AG04449 (cell line): ENCODE measurements at places on chromosomes 4 and X.

- DNase-seq = no peak
Observed at GRCh38 chr4:150540959-150541360, 41.0 kb upstream of the MAB21L2 start.

- DNase-seq = no peak
Observed at GRCh38 chr4:180792541-180792940, 1450.7 kb upstream of the TENM3 start.

DNA sequence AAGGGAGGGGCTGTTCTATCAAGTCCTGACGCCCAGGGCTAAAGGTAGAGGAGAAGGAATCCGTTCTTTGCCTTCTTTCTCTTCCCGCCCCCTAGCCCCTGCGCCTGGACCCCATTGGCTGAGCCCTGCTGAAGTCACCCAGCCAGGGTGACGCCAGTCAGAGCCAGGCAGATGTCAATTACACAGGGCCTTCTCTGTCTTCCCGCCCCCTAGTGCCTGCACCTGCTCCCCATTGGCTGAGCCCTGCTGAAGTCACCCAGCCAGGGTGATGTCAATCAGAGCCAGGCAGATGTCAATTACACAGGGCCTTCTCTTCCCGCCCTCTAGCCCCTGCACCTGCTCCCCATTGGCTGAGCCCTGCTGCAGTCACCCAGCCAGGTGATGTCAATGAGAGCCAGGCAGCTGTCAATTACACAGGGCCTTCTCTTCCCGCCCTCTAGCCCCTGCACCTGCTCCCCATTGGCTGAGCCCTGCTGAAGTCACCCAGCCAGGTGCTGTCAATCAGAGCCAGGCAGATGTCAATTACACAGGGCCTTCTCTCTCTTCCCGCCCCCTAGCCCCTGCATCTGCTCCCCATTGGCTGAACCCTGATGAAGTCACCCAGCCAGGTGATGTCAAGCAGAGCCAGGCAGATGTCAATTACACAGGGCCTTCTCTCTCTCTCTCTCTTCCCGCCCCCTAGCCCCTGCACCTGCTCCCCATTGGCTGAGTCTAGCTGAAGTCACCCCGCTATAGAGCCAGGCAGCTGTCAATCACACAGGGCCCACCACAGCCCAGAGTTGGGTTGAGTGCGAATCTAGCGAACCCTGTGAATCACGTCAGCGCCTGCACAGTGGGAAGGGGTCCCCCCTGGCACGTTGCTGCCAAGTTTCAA is 46.4 kb downstream of the ASMT start:
- no peak for DNase-seq

DNA sequence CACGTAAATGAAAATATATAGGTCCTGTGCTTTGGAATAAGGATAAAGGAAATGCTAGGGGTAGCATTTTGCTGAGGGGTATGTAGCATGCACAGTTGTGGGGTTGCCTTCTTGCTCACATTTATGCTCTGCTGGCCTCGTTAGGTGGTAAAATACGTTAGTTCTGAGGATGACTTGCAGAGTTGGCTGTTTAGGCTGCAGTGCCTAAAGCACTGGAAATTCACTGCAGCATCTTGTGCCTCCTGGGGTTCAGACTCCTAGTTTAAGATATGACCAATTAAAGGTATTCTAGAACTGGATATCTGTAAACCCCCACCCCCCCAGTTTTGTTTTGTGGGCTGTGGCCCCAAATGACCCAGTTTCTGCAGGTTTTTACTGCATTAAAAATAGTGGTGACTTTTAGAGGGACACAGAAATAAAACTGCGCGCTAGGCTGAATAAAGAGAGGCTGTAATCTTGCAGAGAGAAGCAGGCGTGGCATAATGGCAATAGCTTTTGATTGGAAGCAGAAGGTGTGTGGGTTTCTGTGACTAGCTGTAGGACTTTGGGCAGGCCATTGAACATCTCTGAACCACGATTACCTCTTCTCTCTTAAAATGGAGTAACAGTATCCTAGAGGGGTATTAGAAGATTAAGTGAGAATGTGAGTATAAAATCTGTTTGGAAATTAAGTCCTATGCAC is 79.3 kb downstream of the REPS2 start:
- no peak for DNase-seq

DNA sequence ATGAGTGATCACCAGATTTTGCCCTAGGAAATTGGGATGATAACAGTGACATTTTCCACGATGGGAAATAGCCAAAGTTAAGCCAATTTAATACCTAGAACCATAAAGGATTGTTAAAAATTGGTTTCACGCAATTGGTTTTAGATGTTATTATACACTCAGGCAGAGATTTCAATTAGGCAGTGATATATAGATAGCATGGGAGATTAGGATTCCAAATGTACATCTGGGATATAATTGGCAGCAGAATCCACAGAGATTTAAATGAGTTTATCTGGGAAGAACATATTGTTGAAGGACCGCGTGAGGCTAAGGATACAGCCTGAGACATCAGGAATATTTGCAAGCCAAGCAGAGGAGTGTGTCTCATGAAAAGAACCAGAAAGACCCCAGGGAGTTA is 351.6 kb downstream of the GPM6A start:
- no peak for DNase-seq

- DNase-seq = no peak
Observed at GRCh38 chr4:55125087-55125721, at the start of gene KDR. Gene KDR, minus strand, starts transcription at chr4:55125595. Its CDS starts 302 bp downstream, at chr4:55125293.

- no peak for DNase-seq
Observed at GRCh38 chrX:20906571-20906970, 467.6 kb upstream of the CNKSR2 start.

- peak; percentile 49 for DNase-seq
Observed at GRCh38 chr4:14110407-14110806, 482.9 kb upstream of the BOD1L1 start.

DNA sequence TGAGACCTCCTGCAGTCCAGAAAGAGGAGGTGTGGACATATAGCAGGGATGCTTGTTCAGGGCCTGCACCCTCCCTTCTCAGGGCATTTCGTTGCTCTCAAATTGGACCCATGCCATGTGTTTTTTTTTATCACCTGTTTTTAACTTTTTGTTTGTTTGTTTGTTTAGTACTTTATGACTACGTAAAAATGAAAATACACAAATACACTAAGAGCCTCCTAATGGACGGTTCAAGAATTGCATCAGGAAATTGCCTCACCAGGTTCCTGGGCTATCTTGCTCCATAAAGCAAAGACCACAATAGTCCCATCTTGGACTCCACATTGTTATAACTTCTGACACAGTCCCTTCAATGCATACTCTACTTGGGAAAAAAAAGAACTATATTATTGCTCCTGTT is 1685.9 kb upstream of the TENM3 start:
- DNase-seq = no peak

- DNase-seq = no peak
Observed at GRCh38 chr4:68864438-68865187, 48.8 kb downstream of the UGT2B10 start.

- no peak for DNase-seq
Observed at GRCh38 chr4:119697887-119698393, 69.3 kb upstream of the PDE5A start.

GRCh38 chrX:39873117-39873516 is 224.6 kb downstream of the BCOR start:
- DNase-seq = no peak

DNA sequence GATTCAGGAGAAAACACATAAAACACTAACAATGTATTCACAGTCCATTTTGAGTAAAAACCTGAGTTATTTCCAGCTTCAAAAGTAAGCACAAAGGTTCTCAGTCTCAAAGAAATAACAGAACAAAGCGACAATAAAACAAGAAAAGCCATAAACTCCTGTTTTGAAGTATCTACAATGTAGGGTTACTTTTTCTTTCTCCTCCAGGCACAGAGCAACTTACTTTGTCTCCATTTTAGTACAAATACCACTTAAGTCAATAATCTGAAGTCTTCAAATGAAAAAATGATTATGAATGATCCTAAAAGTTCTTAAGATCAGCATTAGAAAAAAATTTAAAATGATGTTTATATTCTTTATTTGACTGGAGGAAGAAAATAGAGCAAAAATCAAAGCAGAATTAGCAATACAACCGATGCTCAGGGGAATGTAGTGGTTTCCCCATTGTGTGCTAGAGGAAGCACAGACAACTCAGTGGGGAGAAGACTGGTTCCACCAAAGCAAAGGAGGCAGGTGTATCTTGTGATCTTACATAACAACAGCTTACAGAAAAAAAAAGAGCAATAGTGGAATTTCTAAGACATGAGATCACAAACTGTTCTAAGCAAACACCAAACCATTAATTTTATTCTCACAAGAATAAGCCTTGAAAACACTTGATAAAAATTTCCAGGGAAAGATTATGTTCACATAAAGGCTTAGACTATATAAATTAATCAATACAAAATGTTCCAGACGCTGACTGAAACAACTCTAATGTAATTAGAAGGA is 35.1 kb downstream of the EPHA5 start:
- no peak for DNase-seq

DNA sequence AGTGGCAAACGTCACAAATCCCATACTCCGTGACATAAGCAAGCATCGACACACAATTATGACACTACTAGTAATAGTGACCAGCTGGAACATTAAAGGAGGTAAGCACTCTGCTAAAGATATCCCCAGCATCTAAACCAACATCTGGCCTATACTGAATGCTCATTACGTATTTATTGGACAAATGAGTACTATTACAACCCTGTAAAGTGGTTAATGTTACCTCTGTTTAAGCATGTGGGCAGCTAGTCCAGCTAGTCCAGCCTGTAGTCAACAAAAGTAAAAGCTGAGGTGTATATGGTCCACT is 419 bp upstream of the RPGR start:
- DNase-seq = no peak

- DNase-seq = no peak
Observed at GRCh38 chr4:6169239-6169638, 31.1 kb downstream of the JAKMIP1 start.

GRCh38 chr4:2339458-2340271 is 77.8 kb upstream of the MXD4 start:
- DNase-seq = no peak

DNA sequence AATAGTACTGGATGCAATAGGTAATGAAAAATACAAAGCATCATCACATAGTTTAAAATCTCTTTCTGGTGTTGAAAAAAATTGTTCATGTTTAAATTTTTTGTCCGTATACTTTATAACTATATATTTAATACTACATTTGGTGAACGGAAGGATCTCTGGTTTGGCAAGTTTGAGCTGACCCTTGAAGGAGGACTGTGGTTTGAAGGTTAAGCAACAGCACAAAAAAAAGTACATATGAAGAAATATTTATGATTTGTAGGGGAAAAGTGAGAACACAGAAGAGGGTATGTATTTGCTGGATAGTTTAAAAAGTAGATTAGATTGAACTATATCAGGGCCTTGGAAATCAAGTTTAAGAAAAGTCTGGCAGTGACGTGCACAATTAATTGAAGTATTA is 13.3 kb downstream of the SRP72 start:
- DNase-seq = no peak

GRCh38 chr4:34422472-34423175 is 1821.7 kb downstream of the ARAP2 start:
- DNase-seq = no peak

DNA sequence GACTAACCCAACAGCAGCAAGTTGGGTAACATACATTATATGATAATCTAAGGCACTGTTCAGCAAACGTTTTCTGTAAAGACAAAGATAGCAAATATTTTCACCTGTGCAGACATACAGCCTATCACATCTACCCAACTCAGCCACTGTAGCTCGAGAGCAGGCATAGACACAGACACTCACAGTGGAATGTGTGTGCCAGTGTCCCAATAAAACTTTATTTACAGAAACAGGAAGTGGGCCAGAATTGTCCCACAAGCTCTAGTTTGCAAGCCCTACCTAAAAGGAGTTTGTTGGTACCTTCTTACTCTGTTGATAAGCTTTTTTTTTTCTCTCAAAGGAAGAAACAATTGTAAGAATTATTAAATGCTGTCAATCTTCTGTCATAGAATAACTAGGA is 11.9 kb upstream of the FAM9A start:
- DNase-seq = no peak

DNA sequence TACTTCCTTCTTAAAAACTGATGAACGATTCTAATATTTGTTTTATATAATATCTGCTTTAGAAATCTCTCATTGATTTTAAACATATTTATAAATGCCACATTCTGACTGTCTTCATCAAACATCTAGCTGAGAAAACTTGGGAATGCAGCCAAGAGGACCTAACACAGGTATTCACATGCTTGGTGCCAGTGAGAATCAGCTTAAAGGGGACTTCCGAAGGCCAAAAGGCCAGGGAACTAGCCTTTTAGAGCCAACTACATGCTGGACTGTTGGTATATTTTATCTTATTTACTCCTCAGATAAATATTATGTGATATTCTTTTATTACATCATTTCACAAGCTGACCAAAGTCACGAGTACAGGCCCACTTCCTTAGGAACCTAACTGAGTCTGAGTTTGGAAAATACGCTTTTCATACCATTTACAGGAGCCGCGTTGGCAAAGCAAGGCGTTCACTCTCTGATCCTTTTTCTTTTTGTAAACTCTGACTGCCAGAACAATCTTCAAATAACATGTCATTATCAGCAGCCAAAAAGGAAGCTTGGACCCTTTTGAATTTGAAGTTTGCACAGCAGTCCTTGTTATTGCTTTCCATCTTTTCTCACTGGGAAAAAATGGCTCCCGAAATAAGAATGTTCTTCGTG is 41.1 kb upstream of the PDLIM3 start:
- no peak for DNase-seq

- no peak for DNase-seq
Observed at GRCh38 chrX:7065473-7065872, 82.0 kb upstream of the STS start.

DNA sequence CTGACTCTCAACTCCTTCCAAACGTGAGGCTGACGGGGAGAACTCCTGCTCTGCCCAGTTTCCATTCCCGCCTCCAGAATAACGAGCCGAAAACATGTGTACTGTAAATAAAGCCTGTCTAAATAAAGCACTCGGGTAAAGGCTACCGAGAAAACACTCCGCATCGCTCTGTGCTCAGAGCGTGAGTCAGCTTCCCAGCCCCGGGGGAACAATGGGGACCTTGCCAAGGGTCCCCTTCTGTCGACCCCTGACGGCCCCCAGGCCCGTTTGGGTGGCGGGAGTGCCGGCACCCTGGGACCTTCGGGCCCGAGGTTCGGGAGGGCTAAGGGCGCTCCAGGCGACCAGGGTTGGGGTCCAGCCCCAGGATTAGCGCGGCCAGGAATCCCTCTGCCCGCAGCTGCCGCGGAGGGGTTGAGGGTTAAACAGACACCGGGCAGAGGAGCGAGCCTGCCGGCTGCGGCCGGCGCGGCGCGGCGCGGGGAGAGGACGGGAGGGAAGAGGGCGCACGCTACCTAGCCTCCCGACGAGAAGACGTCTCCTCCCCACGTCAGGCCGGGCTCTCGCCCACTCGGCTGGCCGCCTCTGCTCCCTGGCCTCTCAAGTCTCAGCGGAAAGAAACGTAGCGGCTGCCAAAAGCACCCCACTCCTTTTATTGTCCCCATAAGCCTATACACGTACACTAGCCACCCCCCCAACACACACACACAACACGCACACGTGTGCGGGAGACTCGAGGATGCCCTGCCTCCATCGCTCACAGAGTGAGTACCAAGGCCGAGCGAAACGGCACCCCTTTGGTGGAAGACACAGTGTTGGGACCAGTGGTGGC is 85.5 kb downstream of the BCOR start:
- no peak for DNase-seq
